ENCODE measurements at places on chromosomes 2 and 18.
A peak's percentile ranks its signal among the peaks of the same experiment; 100 is the strongest.

- DNase-seq: peak; percentile 68
Observed at GRCh38 chr18:58998401-58999203, 133.9 kb downstream of the ZNF532 start.

GRCh38 chr2:1588051-1588977 is 156.0 kb downstream of the PXDN start:
- no peak for DNase-seq

GRCh38 chr2:236617796-236618195 is 48.2 kb downstream of the ACKR3 start:
- no peak for DNase-seq

DNA sequence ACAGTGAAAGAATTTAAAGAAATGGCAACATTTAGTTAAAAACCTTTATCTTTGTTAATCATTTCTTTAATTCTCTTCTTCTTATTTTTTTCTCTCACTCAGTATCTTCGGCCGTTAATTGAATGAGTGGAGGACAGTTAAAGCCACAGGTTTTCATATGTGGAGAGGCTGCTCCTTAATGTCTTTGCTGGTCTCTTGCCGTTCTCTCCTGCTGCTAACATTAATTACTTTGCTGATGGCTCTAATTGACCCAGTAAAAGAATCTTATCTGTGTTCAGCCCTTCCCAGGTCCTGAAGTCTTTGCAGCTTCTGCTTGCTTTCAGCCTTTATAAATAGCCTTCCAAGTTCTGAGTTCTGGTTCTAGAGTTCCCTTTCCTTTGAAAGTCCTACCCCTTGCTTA is 77.1 kb downstream of the ADAM23 start:
- DNase-seq: no peak

- no peak for DNase-seq
Observed at GRCh38 chr2:29215073-29215472, 99.9 kb downstream of the CLIP4 start.

DNA sequence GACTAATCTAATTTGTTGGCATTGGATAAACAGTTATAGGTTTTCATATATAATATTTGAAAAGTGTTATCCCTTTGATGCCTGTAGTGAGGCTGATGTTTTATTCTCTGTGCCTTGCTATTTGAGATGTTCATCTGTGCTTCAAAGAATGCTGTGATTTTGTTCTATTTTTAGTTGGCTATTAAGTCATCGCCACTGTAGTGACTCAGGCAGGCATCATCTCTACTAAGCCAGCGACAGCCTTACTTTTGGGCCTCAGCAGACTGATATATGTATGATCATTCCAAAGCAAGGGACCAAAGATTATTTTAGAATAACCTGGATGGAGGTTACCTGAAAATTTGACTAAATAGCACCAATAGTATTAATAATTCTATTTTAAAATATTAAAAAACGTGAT is 1674.5 kb upstream of the NXPH2 start:
- peak; percentile 87 for DNase-seq

DNA sequence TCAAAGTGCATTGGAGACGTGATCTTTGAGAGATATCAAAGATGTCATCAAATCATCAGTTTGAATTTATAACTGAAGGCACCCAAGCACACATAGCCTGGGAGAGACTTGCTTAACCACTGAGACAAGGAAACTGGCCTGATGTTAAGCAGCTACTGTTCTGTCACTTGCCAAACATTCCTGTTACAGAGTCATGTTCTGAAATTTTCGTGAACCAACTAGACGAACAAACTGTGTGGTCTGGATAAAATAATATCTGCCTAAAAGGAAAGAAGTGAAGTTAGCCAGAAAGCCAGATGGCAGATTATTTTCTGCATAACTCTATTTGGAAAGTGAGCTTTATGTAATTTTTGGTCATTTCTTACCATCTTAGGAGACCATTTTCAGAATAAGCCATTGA is 51.4 kb downstream of the SPATS2L start:
- no peak for DNase-seq

- no peak for DNase-seq
Observed at GRCh38 chr2:242058116-242058680, 188.7 kb downstream of the RTP5 start.

DNA sequence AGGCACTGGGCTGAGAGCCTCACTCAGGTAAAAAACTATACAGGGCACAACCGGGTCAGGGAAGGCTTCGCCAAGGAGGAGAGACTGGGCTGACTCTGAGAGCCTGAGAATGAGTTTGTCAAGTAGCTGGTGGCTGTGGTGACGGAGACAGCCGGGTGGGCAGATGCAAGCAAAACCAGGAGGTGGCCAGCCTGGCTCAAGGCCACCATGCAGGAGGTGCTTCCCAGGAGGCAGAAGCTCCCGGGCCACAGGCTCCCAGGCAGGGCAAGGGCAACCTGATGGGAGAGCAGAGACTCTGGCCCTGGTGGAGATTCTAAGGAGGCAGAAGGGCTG is 2.9 kb upstream of the INHBB start:
- DNase-seq: no peak

DNA sequence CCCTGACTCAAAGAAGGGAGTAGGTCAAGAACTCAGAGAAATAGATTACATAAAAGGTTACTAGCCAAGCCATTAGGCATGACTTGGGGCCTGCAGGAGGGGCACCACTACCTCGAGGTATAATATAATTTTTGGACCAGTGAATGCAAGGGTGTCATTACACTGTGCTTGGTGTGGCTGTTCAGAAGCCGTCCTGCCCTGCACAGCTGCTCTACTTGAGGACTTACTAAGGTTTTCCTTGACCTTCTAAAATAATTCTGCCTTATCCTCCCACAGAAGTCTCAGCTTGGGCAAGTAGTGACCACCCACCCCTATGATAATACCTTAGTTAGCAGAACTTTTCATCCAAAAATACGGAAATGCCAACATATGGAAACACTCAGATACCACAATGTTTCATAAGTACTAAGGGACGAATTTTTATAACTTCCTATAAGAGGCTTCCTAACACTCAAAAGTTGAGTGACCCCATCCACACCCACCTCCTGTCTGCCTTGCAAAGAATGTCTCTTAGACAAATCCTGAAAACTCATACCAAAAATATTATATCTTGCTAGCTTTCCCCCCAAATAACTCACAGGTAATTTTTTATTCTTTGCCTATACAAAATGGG is 17.7 kb upstream of the ATG16L1 start:
- no peak for DNase-seq

GRCh38 chr2:100470898-100471514 is 724 bp downstream of the NMS start:
- DNase-seq: peak; percentile 3

DNA sequence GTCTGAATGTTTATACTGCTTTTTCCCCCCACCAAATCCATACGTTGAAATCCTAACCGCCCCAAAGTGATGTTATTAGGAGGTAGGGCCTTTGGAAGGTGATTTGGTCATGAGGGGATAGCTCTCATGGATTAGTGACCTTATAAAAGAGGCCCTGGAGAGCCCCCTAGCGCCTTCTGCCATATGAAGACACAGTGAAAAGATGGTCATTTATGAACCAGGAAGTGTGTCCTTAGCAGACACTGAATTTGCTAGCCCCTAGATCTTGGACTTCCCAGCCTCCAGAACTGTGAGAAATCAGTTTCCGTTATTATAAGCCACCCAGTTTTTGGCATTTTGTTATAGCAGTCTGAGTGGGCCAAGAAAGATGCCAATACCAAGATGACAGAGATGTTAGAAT is 7.2 kb upstream of the TSN start:
- DNase-seq: peak; percentile 55

DNA sequence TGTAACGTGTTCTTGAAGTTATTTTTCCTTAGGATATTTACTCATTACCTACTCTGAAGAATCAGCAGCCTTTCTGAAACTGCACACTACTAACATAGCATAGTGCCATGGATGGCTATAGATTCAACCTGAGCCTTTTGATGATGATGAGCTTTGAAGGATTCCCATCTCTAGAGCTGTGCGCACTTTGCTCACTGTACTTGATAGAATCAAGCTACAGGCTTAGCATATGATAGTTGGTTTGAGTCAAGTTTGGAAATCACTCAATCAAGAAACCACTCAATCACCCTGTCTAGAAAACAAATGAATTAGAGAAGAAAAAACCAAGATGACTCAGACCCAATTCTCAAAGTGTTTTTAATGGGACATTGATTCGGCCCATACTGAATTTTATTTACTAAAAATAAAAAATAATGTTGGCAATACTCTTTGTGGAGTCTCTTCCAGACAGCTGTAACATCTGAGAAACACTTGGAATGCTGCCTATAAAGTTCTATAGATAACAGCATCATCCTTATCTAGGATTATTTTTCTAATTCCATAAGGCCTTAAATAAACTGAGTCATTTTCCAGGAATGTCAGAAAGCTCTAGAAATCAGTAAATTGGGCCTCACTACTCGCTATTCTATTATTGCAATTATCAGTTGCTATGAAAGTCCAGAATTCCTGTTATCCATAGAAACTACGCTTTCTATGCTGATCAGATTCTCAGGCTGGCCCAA is 259.0 kb upstream of the ERBB4 start:
- DNase-seq: peak; percentile 7

GRCh38 chr18:12262748-12263147 is 8.6 kb downstream of the CIDEA start:
- DNase-seq: no peak

DNA sequence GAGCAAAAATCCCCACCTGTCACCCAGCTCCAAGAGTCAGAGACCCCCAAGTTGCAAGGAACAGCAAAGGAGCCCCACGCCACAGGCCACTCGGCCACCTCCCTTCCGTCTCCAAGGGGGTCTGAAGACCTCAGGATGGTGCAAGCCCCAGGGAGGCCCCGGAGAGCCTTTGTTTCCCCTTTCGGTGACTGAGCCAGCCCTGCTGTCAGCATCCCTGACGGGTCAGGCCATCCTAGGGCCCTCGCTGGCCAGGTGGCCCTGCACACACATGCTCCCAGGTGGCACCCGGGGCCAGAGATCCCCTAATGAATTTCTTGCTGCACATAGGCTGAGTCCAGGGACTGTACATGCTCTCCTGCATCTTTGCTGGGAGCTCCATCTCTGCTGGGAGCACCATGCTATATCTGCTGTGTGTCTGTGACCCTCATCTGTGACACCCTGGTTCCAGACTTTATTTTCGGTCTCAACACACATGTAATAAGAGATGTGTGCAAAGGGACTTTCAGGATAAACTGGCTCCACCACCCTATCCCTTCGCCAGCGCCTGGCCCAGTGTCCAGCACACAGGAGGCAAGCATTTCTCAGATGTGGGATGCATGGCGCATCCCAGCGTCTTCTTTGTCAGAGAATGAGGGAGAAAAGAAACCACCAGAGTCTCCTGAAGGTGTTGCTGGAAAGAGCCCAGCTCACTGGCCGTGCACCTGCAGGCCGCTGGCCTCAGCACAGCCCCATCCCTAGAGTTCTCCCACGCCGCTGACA is 27.4 kb downstream of the ADI1 start:
- no peak for DNase-seq

DNA sequence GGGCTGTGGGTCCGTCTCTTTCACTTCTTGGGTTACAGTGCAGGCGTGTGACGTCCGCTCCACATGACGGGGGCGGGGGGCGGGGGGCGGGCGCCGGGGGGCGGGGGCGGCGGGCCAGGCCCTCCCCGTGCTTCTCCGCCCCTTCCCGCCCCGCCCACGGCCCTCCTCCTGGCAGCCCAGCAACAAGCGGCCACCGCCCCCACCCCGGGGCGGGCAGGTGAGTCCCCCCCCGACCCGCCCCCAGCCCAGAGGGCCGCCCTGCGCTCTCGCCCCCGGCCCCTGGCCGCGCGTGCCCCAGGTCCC is 3.6 kb downstream of the ZNF516 start:
- peak; percentile 55 for DNase-seq

- DNase-seq: peak; percentile 39
Observed at GRCh38 chr2:158414538-158414937, 42.0 kb downstream of the CCDC148 start.

GRCh38 chr2:34664266-34664665 is 1065.2 kb upstream of the FAM98A start:
- DNase-seq: no peak

DNA sequence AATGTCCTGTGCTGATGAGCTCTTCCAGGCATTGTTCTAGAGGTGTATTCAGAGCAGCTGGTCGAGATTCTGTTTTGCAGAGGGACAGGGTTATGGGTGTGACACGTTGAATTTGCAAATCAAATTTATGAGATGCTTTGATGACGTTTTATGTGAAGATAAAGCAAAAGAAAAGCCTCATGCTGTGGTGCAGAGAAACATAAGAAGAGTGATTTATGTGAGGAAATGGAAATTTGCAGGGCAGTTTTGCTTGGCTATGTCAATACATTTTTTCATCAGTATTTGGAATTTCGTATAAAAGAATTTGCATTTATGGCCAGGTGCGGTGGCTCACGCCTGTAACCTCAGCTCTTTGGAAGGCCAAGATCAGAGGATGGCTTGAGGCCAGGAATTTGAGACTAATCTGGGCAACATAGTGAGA is 36.4 kb downstream of the TSN start:
- DNase-seq: no peak

- DNase-seq: no peak
Observed at GRCh38 chr2:39865751-39866150, 86.7 kb upstream of the THUMPD2 start.

GRCh38 chr2:240687045-240687740 is 4.5 kb upstream of the AQP12A start:
- DNase-seq: no peak

Measured in brain microvascular endothelial cell (primary cell).